Cortex of kidney (tissue), 1 donor: ENCODE measurements at places on chromosomes 5 and 9.

GRCh38 chr9:3385871-3386270 is 139.9 kb downstream of the RFX3 start:
- no peak for DNase-seq

DNA sequence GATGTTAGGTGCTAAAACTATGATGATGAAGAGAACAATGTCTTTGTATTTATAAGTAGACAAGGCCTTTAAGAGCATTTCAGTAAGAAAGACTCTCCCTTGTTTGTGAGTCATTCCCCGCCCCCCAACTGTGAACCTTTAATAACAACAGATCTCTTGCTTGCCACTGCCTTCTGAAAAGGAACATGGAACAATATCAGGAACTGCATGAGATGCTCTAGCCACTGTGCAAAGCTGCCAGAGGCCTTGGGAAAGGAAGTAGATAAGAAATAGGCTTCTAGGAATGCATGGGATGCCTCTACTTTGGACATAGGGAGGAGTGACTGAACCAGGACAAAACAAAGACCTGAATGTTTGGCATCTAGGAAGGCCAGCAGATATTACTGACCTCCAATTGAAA is 296.1 kb upstream of the MPDZ start:
- DNase-seq, result no peak

- no peak for DNase-seq
These were observed 485.9 kb upstream of the C9orf72 start for GRCh38 chr9:28059192-28059591.

GRCh38 chr9:136439481-136440408 is at the start of gene INPP5E:
TSS of gene INPP5E (minus strand) at chr9:136439845. CDS start at chr9:136439419, 426 bp downstream.
- no peak for DNase-seq

GRCh38 chr5:113217619-113218184 is 217.1 kb downstream of the TSSK1B start:
- no peak for DNase-seq

DNA sequence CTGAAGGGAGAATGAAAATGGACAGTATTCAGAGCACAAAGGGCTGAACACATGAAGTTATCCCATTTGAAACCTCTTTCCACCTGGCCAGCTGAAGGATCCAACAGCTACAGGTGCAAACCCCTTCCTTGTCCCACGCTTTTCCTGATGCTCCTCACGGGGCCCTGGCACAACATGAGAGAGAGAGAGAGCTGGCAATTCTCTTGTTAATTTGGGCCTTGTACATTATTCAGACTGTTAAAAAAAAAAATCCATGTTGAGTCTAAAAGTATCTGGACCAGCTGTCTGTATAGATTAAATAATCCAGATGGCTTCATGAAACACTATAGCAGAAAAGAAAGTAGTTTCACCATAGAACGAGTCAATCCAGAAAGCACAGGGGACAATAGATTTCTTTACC is 74.1 kb downstream of the HMHB1 start:
- DNase-seq, result no peak
